ENCODE measurements at places on chromosomes 12 and 14. TPM values are rescaled to one million over a fixed set of nuclear protein-coding genes. Genes with fewer than 3 reads are reported as not detected.

The RAB35 gene
- total RNA-seq = 46.1 TPM

The MYH6 gene
- not detected for total RNA-seq

The FOXN4 gene
- total RNA-seq = not detected

The AQP6 gene
- total RNA-seq = 1.8 TPM

The FGF23 gene
- not detected for total RNA-seq

- DNase-seq = no peak
Measured at GRCh38 chr12:125194163-125194773, 129.0 kb downstream of the AACS start.

GRCh38 chr12:113766879-113767878 lies 198.9 kb downstream of the RBM19 start:
- DNase-seq = peak; percentile 52

GRCh38 chr14:46259536-46259935 lies 392.0 kb downstream of the RPL10L start:
- no peak for DNase-seq

GRCh38 chr12:115920395-115921183 lies 356.9 kb downstream of the MED13L start:
- no peak for DNase-seq

- peak; percentile 87 for DNase-seq
Measured at GRCh38 chr14:54105898-54106297, 149.3 kb upstream of the BMP4 start.

DNA sequence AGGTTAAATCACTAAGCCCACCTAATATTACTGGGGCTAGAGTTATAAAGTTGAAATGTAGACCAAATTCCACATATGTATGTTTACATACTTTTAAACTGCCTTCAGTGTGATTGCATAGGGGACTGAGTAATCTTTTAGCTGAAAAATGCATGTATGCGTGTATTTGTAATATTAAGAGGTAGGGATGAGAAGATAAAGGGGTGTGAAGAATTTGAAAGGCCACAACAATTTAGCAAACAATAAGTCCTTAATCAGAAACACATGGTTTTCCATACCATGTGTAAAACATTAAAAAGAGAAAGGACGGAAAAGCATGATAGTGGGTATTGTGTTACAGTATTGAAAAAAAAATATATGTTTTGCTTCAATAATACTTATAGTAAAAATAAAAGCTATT lies 919.9 kb upstream of the FLRT2 start:
- DNase-seq = no peak

DNA sequence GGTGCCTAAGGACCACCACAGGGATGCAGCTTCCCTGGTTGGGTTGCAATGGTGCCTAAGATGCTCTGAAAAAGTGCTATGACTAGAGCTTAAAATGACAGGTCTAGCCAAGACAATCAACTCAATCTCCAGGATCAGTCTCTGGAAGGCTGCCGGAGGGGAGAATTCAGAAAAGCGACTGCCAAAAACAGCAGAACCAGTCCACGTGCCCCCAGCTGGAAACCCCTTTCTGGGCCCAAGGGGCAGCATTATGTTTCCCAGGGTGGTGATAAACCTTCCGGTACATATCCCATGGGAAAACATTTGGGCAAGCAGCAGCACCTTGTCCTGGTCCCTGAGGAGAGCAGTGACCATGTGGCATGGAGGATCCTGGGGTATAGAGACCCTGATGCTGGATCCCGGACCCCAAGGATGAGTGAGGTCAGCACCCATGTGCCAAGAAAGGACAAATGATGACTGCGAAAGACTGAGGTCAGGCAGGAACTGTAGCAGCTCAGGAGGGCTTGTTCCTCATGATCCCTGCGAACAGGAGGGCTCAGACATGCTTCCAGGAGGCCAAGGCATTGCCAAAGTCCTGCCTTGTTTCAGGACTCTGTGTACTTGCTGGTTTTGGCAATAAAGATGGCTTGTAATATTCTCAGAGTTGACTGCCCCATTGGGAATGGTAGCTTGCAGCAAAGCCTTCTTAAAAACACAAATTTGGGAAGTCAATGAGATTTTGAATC lies 49.9 kb upstream of the LTBP2 start:
- DNase-seq = no peak

- DNase-seq = peak; percentile 66
Measured at GRCh38 chr12:87120440-87120839, 864.2 kb upstream of the MGAT4C start.

DNA sequence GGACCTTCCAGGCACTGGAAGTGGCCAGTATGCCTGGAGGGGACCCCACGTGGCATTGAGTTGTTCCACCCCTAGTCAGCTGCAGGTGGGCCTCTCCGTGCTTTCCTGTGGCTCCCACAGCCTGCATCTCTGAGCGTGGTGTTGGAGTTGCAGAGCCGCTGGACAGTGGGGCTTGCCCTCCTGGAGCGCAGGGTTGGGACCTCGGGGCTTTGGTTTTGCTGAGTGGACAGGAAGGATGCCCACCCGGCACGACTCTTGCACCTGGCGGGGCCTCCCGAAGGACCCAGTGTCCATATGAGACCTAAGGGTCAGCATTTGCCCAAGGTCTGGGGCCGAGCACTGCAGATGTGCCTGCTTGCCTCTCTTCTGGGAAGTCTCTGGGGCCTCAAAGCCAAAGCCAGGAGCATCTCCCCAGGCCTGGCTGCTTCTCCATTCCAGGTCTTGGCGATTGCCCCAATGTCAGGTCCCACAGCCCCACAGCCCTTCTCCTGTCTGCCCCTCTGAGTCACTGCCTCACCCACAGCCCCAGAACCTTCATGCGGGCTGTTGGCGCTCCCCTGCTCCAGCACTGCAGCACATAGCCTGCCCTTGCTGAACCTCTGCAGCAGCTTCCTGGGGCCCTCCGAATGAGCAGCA lies 1.5 kb downstream of the PACS2 start:
- no peak for DNase-seq

- no peak for DNase-seq
Measured at GRCh38 chr12:52285172-52285745, 6.1 kb downstream of the KRT81 start.

DNA sequence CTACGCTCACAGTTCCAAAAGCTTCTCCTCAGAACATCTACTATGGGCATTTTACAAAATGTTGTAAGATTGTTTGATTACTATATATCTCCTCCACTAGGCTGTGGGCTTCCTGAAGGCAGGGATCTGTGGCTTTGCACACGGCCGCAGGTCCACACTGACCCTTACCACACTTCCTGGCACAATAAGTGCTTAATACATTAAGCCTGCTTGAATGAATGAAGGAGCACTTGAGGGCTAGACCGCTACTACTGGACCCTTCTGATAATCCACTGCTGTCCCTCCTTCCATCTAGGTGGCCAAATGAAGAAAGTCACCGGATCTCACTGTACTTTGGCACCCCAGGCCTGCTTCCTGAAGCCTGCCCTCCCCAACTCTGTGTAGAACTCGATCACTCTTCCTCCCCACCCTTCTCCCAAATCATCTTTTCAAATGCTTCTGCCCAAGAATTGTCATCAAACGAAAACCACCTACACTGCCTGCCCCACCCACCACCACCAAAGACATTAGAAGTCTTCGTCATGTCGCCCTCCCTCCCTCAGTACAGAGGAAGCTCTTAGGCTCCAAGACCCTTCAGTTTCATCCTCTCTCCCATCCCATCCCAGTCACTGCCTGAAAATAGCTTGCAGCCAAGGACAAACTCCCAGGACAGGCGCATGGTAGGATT lies 596 bp upstream of the ZBTB39 start:
- DNase-seq = no peak

DNA sequence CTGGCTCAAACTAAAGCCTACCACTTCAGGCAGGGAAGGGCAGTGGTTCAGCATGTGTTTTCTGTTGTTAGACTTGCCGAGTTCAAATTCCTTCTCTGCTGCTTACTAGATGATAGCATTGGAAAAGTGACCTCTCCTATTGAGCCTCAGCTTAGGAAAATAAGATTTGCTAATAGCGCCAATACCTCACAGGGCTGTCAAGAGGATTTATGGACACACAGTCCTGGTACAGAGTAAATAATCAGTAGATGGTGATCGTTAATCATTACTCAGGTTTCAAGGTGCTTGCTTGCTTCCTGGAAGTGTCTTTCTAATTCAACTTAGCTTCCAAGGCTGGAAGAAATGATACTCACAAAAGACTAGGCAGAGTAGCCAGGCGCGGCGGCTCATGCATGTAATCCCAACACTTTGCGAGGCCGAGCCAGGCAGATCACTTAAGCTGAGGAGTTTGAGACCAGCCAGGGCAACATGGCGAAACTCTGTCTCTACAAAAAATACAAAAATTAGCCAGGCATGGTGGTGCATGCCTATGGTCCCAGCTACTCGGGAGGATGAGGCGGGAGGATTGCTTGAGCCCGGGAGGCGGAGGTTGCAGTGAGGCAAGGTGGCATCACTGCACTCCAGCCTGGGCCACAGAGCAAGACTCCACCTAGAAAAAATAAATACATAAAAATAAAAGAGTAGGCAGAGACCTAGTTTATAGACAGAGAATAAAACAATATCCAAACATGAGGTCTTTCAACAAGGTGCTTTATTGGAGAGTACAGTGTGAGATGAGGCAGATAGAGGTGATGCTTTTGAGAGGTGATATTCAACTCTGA lies 6.0 kb downstream of the PLA2G1B start:
- peak; percentile 75 for DNase-seq

GRCh38 chr12:88291498-88292131 lies 149.5 kb downstream of the TMTC3 start:
- no peak for DNase-seq

Data from HT-29 (cell line).